ENCODE measurements at places on chromosomes 11 and 22.
A peak's percentile ranks its signal among the peaks of the same experiment; 100 is the strongest.

GRCh38 chr11:77993902-77994301 lies 566 bp downstream of the INTS4 start:
- DNase-seq, result peak; percentile 3
- peaks cover 41% of the 10 kb centered on the region for H3K4me1 ChIP-seq
- H3K4me3 ChIP-seq, result peak overlapping the region; percentile 97
- H3K27me3 ChIP-seq, result no peaks in the 10 kb centered on the region

GRCh38 chr11:69865707-69866106 lies 46.5 kb upstream of the FGF3 start:
- no peak for DNase-seq
- no peak overlapping the region for H3K4me3 ChIP-seq
- no peaks in the 10 kb centered on the region for H3K4me1 ChIP-seq
- H3K36me3 ChIP-seq, result no peaks in the 10 kb centered on the region
- H3K27me3 ChIP-seq, result peaks cover 76% of the 10 kb centered on the region

GRCh38 chr11:114316980-114317786 lies 21.0 kb downstream of the NNMT start:
- H3K27ac ChIP-seq, result no peak overlapping the region
- no peaks in the 10 kb centered on the region for H3K36me3 ChIP-seq
- H3K27me3 ChIP-seq, result peaks cover 47% of the 10 kb centered on the region
- no peak overlapping the region for H3K4me3 ChIP-seq

- no peak overlapping the region for H3K4me3 ChIP-seq
- peak overlapping the region; percentile 33 for H3K27ac ChIP-seq
Measured at GRCh38 chr11:122637541-122637940, 18.0 kb upstream of the UBASH3B start.

DNA sequence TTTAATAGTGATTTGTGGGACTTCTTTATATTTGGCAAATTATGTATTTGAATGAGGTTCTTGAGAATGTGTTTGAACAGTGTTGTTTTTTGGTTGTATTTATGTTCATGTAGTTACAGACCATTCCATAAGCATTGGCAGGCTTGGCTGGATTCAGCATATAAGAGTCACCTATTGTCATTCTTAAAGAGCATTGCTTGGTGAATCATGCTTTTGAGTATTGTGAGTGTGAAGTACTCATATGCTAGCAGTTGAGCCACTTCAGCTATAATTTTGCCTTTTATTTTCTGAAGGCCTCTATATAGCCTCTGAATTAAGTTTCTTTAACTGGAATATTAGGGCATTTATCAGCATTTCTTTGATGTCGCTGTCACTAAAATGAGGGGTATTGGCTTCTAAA lies 110.0 kb upstream of the GAL start:
- H3K4me1 ChIP-seq, result no peaks in the 10 kb centered on the region
- H3K36me3 ChIP-seq, result peaks cover 16% of the 10 kb centered on the region
- no peak overlapping the region for H3K27ac ChIP-seq
- H3K27me3 ChIP-seq, result no peaks in the 10 kb centered on the region

DNA sequence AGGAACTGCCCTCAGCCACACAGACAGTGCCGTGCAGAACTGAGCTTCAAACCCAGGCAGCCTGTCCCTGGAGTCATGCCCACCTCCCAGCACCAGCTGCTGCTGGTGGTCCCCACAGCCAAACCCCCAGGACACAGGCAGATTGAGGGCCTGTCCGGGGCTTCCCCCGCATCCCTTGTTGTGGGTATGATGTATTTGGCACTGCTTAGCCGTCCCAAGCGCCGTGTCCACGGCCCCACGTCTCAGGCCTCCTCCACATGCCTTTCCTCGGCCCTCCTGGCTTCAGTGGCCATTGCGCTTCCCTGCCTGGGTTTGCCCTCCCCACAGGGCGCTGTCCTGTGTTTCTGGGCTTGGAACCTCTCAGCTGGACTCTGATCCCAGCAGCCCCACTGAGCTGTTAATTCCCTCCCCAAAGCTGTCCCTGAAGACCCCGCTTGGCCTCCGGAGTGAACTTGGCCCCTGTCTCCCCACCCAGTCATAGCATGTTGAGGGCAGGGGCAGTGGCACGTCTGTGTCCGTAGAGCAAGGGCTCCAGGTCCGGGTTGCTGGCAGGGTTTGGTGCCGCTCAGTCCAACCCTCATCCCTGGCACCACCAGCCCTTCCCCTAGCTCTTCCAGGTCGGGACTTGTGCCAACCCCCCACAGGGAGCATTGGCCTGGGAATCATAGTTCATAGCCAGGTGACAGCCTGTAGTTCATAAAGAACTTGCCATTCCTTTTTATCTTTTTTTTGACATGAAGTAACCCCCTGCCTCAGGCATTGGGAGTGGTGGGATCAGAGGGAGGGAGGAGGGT lies 34.5 kb upstream of the TEF start:
- H3K4me1 ChIP-seq, result no peaks in the 10 kb centered on the region
- H3K36me3 ChIP-seq, result peaks cover 15% of the 10 kb centered on the region
- H3K27me3 ChIP-seq, result no peaks in the 10 kb centered on the region
- no peak for DNase-seq
- no peak overlapping the region for H3K27ac ChIP-seq

DNA sequence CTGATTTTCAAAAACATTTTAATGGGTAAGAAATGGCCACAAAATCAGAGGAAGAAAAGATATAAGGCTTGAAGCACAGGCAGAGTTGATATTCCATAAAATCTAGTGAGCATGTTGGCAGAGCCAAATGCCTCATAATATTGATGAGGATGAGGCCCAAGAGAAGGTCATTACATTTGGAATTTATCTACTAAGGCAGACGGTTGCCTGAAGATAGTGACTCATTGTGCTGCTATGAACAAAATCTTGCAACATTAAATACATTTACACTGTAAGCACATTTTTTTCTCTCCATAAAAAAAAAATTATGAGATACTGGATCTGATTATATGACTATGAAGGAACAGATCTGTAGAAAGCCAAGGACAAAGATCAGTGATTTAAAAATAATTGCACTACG lies 881.4 kb upstream of the CHORDC1 start:
- no peaks in the 10 kb centered on the region for H3K4me1 ChIP-seq
- H3K27ac ChIP-seq, result no peak overlapping the region
- H3K36me3 ChIP-seq, result no peaks in the 10 kb centered on the region
- H3K4me3 ChIP-seq, result no peak overlapping the region
- no peaks in the 10 kb centered on the region for H3K27me3 ChIP-seq

- H3K27me3 ChIP-seq, result peaks cover 11% of the 10 kb centered on the region
- no peak for DNase-seq
- H3K27ac ChIP-seq, result no peak overlapping the region
- H3K4me3 ChIP-seq, result no peak overlapping the region
- no peaks in the 10 kb centered on the region for H3K4me1 ChIP-seq
Measured at GRCh38 chr22:30209642-30210041, 36.9 kb downstream of the LIF start.

- no peak for DNase-seq
- no peak overlapping the region for H3K4me3 ChIP-seq
- H3K27ac ChIP-seq, result no peak overlapping the region
- H3K27me3 ChIP-seq, result no peaks in the 10 kb centered on the region
- no peaks in the 10 kb centered on the region for H3K4me1 ChIP-seq
Measured at GRCh38 chr22:23904573-23905254, 10.5 kb downstream of the MIF start.

- H3K27me3 ChIP-seq, result peaks cover 24% of the 10 kb centered on the region
- H3K4me3 ChIP-seq, result no peak overlapping the region
- DNase-seq, result no peak
- no peaks in the 10 kb centered on the region for H3K4me1 ChIP-seq
- no peaks in the 10 kb centered on the region for H3K36me3 ChIP-seq
Measured at GRCh38 chr11:113540416-113541330, 65.5 kb upstream of the DRD2 start.

DNA sequence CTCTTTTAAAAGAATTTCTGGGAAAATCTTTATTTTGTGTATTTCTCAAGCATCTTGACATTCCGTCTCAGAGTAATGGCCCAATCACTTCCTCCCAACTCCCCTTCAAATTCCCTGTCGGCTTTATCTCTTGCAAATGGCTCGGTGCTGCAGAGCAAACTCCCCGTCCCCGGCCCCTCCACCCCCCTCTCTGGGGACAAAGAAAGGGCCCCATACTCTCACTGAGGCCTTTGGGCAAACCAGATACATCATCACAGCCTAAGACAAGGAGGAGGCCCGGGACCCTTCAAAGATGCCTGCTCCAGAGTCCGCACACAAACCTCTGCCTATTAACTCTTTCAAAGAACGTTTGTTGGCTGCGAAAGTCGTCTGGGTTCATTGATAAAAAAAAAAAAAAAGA lies 3.9 kb upstream of the SMIM38 start:
- no peak overlapping the region for H3K4me3 ChIP-seq
- no peaks in the 10 kb centered on the region for H3K27me3 ChIP-seq
- peaks cover 13% of the 10 kb centered on the region for H3K36me3 ChIP-seq
- H3K4me1 ChIP-seq, result no peaks in the 10 kb centered on the region

DNA sequence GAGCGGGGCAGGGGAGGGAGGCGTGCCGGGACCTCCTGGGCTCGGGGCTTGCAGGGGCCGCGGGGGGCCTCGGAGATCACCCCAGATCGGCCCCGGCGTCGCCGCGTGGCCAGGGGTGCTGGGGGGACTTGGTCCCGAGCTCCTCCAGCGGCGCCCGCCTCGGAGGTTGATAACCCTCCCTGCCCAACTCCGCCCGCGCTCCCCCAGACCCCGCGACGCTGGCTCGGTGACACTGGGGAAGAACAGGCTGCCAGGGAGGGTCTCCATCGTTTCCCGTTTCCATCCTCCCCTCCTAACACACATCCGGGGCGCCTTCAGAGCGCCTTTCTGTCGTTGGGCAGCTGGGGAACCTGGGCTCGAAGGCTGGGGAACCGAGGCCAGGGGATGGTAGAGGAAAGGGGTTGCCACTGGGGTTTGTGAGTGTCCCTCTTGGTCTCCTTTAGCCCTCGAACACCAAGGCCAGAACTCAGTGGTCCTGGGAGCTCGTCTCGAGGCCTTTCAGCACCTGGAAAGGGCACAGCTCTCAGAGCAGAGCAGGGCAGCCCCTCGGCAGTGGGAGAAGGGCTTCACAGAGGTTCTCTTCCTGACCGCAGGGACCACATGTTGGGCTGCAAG lies 431 bp downstream of the SLC37A2 start:
- no peaks in the 10 kb centered on the region for H3K36me3 ChIP-seq
- H3K4me3 ChIP-seq, result peak overlapping the region; percentile 85
- DNase-seq, result peak; percentile 3
- peak overlapping the region; percentile 58 for H3K27ac ChIP-seq

GRCh38 chr11:35747668-35748067 lies 85.1 kb downstream of the TRIM44 start:
- H3K36me3 ChIP-seq, result peaks cover 14% of the 10 kb centered on the region
- peaks cover 32% of the 10 kb centered on the region for H3K4me1 ChIP-seq
- no peak overlapping the region for H3K4me3 ChIP-seq
- H3K27me3 ChIP-seq, result no peaks in the 10 kb centered on the region
- H3K27ac ChIP-seq, result no peak overlapping the region

DNA sequence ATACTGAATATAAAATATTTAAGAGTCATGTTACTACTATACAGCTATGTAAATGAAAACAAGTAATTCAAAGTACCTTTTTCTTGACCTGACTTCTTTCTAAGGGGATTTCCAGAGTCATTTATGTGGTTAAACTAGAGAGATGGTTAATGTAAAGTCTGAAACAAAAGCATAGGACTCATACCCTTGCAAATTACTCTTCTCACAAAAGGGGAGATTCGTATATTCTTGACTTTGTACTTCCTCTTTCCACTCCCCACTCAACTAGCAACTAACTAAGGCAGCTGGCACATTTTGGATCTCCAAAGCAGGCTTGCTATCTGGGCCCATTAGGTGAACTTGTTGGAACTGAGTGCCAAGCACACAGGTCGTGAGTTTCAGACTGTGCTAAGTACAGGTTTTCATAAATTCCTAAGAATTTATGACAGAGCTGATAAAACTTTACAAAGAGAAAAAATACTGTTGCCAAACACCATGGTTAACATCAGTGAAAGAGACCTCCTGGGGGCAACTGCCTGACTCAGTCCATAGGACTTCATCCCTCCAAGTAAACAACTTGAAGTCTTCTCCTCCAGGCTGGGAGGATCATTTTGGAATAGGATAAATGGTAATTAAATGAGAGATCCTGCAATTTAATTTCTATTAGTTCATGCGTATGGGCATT lies 77.0 kb upstream of the DDI1 start:
- no peaks in the 10 kb centered on the region for H3K36me3 ChIP-seq
- peak overlapping the region; percentile 30 for H3K4me3 ChIP-seq

DNA sequence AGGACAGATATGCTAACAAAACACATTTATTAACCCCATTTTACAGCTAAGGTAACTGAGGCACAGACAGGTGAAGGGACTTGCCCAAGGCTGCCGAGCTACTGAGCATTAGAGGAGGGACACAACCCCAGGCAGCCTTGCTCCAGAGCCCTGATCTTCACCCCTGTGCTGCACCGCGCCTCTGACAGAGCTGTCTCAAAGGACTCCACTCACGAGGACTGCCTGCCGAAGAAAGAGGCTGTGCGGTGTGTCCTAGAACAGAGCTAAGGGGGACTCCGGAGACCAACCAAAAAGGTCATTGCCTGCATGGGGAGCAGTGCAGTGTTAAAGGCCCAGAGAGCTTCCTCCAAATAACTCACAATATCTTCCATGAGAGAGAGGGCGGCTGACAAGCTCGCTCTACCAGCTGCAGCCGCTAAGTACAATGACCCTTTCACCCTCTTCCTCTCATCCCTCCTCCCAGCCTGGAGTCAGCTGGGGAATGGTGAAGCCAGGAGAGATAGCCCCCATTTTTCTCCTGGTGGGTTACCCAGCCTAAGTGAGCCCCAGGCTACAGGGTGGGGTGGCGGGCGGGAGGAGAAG lies 119.2 kb downstream of the DSCAML1 start:
- H3K27me3 ChIP-seq, result peaks cover 9% of the 10 kb centered on the region
- H3K27ac ChIP-seq, result no peak overlapping the region
- no peak for DNase-seq
- H3K4me1 ChIP-seq, result no peaks in the 10 kb centered on the region

DNA sequence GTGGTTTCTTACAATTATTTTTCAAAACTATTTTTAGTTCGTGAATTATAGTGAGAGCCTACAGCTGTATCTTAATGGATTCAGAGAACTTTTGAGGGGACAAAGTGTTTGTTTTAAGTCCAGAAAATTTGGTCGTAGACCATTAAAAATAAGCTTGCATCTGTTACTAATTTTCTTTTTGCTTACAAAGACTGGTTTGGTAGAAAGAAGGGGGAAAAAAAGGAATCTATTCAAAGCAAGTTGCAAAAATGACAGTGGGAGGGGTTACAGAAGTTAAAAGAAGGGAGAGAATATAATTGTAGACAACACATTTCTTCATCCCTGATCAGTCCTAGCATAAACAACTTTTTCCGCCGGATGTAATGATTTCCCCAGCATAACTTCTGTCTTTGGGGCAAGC lies 72.1 kb downstream of the AMOTL1 start:
- H3K4me1 ChIP-seq, result no peaks in the 10 kb centered on the region
- no peak overlapping the region for H3K27ac ChIP-seq
- H3K36me3 ChIP-seq, result no peaks in the 10 kb centered on the region
- H3K4me3 ChIP-seq, result no peak overlapping the region

All from naive B cell (primary cell).